NCI-H1092 (cell line): ENCODE measurements at places on chromosomes 1 and 21.

GRCh38 chr21:26379561-26379960 lies 193.5 kb downstream of the CYYR1 start:
- no peak for DNase-seq

- DNase-seq: no peak
These were observed 328.7 kb downstream of the PTPRC start for GRCh38 chr1:198967566-198967965.

DNA sequence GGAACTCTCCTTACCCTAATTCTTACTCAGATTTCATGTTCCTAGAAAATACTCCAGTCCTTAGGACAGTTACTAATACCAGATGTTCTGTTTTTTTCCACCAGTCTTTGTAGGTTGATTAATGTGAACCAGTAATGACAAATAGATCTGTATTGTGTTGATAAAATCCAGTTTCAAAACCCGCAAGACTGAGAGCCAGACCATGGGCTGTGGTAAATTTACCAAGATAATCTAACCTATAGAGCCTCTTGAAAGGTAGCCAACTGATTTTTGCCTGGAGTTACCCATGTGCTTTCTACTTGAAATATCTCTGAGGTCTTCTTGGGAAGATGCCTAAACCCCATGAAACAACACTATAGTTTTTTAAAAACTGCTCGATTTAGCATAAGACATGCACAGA lies 46.5 kb upstream of the CDC7 start:
- no peak for DNase-seq

GRCh38 chr1:75293270-75293669 lies 159.1 kb downstream of the LHX8 start:
- DNase-seq: peak; percentile 64

DNA sequence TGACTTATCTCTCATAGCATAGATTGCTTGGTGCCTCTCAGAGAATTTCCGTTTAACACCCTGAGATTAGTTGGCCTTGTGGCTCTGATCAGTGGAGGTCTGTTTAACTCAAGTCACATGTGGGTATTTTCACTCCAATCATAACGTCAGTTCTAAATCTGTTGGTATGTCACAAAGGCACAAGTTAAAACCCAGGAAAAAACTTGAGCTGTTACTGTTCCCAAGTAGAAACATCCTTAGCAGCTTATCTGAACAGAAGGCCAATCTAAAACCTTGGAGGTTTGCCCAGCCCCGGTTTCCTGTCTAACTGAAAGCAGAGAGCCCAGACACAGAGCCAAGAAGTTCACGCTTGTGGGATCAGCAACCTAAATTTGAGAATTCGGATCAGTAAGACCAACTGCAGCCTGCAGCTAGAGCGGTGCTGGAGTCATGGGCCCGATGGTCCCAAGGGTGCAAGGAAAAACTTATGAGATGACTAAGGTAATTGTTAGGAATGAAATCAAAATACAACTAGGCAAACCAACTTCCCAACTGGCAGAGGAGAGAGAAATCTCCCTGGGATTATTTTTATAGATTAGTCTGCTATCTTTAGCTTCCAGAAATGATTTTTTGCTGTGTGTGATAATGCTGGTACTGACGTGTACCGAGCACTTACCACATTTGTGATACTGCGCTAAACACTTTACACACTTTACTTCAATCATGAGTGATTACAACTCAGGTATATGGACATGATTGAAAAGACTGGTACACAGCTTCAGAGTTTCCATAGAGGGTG lies 90.2 kb upstream of the C1orf21 start:
- DNase-seq: peak; percentile 43

GRCh38 chr1:231576804-231577718 lies 48.6 kb downstream of the TSNAX start:
- no peak for DNase-seq

DNA sequence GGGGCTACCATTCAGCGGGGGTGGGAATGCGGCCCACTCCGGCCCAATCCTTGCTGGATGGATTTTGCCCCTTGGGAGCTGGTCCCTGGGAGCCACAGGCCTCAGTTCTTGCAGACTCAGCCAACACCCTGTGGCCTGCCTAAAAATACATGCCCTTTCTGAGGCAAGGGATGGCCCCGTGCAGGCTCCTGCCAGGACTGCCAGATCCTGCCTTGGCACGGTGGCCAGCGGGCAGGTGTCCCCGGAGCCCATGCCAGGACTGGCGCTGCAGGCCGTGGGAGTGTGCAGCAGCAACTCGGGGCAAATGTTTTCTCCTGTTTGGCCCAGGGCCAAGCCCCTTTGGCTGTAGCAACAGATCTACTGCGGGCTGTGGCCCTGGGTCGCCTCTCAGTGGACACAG lies 1.6 kb upstream of the PANK4 start:
- no peak for DNase-seq

- DNase-seq: peak; percentile 28
These were observed 128.6 kb downstream of the PRDM2 start for GRCh38 chr1:13828454-13829151.

- no peak for DNase-seq
These were observed 44.5 kb downstream of the KIRREL1 start for GRCh38 chr1:158037866-158038359.

- DNase-seq: no peak
These were observed 62.4 kb upstream of the DUSP10 start for GRCh38 chr1:221804303-221804702.

- no peak for DNase-seq
These were observed 255.2 kb upstream of the VAMP3 start for GRCh38 chr1:7515904-7516303.

GRCh38 chr1:53968125-53968513 lies 22.0 kb downstream of the LRRC42 start:
- DNase-seq: no peak

DNA sequence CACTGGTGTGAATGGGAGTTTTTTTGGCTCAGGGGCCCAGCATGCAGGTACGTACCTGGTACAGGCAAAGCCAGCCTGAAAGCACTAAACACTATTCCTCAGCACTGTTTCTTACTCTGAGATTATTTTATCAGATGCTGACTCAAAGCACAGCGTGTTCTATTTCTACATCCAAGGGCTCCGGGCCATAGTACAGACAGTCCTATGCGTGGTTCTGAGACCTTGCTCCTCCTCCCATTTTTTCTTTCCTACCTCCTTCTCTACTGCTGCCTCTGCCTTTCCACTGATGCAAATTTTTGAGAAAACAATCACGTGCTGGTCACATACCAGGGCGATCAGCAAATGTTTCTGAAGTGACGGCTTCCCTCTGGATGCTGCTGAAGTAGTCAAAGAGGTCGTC lies 36.3 kb downstream of the PDPN start:
- DNase-seq: no peak
